IMR-90 (cell line): ENCODE measurements at places on chromosomes 2 and 18. TPM values are rescaled to one million over a fixed set of nuclear protein-coding genes. Genes with fewer than 3 reads are reported as not detected.

Gene ABCG8
- total RNA-seq: not detected in 2 replicates

Gene LBX2
- total RNA-seq: 0.18 and 0.56 TPM in 2 replicates

Gene AOX1
- 57.2 and 59.9 TPM in 2 replicates for total RNA-seq

DNA sequence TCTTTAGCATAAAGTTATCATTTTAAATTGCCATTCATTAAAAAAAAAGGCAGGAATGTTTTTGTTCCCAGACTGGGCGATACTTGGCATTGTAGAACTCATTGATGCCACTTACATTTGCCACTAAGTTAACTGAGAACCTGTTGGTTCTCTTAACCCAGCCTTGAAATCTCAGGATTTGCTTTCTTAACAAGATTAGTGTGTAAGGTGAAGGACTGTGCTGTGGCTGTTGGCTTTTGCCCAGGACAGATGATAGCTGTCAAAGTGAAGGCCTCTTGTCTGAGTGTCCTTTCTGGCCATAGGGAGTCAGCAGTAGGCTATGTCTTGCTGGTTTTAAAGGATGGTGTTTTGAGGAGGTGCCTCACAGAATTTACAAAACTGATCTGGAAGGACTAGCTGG lies 2.6 kb downstream of the DPYSL5 start:
- DNase-seq: no peak

Gene SLC4A5
- total RNA-seq: 0.18 TPM in 1 of 2 replicates, not detected in the other

DNA sequence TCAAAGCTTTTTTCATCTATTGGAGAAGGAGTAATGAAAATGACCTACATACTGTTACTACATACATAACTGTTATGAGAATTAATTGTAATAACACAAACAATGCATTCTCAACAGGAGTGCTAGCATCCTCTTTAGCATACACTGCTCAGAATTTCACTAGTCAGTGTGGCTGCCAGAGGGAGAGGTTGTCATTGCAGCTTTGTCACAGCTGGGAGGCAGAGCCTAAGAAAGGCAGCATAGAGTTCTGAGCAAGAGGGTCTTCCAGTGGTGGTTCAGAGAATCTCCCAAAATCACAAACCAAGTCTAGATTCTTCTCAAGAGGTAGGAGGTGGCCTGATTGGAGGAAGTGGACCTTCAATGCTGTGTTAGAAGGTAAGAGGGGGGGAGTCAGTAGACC lies 286.7 kb upstream of the CYRIA start:
- no peak for DNase-seq

Gene TMEM182
- total RNA-seq: 1.3 and 1.4 TPM in 2 replicates

DNA sequence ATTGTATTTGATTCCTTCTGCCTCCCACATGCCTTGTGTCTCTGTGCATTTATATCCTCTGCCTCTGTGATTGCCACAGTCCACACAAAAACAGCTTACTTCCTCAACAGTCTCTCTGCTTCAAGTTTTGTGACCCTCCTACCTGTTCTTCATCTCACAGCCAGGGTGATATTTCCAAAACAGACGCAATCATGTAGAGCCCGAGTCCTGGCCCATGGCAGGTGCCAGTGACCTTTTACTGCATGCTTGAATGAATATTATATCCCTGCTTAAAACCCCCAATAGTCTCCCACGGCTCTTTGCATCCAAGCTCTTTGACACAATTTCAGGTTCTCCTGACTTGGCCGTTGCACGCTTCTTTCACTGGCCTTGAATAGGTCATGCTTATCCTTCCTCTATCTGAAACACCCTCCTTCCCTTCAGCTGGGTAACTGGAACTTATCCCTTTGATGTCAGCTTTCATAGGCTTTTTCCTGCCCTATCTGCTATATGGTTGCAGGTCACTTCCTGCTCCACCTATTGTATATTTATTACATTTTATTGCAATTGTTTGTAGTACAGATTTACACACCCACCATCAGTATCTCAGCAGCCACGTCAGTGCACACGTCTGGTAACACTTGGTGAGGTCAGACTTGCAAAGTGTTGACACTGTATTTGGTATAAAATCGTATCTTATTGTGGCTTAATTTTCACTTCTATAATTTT lies 29.7 kb upstream of the IL1B start:
- DNase-seq: no peak

Gene NR4A2
- 0.72 and 2.8 TPM in 2 replicates for total RNA-seq

DNA sequence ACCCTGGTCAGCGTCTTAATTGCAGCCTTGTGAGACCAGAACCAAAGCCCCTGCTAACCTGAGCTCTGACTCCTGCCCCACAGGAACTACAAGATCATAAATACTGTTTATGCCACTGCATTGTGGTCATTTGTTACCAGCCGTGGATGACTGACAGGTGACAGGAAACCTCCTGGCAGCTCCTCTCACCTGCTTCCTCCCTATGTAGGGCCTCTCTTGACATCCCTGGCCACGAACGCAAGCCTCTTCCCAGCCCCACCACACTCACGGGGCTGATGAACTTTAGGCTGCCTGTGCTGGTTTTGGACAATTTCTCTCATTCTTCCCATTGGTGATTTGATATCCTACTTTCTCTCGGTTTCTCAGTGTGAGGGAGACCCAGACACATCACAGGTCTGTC lies 357.2 kb upstream of the MYT1L start:
- no peak for DNase-seq

DNA sequence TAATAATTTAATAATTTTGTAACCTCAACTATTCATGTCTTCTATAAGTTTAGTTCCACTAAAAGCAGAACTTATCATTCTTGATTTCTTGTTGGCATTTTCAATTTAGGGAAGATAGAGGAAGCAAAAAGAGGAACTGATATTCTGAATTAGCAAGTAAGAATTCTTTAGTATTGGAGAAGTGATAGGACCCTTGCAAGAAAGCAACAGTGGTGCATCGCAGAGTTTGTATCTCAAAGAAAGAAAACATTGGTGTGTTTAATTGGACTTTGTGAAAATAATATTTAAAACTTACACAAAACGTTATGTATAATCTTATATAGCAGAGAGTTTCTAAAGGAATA lies 36.5 kb upstream of the TNFRSF11A start:
- no peak for DNase-seq

DNA sequence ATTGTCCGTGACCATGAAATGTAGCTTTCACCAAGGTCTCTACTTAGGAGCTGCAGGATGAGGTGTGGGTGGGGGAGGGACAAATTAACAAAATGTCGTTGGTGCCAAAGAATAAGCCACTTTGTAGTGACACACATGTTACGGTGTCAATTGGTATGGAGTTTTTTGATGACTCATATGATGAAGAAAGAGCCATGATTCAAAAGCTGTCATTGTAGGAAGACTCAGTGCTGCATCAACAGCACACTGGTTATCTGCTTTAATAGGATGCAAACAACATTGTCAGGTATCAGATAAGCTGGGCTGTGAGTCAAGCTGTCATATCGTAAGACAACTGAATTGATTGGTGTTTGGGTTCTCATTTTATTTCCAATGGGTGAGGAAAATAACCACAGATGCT lies 36.6 kb upstream of the BOD1L2 start:
- no peak for DNase-seq

DNA sequence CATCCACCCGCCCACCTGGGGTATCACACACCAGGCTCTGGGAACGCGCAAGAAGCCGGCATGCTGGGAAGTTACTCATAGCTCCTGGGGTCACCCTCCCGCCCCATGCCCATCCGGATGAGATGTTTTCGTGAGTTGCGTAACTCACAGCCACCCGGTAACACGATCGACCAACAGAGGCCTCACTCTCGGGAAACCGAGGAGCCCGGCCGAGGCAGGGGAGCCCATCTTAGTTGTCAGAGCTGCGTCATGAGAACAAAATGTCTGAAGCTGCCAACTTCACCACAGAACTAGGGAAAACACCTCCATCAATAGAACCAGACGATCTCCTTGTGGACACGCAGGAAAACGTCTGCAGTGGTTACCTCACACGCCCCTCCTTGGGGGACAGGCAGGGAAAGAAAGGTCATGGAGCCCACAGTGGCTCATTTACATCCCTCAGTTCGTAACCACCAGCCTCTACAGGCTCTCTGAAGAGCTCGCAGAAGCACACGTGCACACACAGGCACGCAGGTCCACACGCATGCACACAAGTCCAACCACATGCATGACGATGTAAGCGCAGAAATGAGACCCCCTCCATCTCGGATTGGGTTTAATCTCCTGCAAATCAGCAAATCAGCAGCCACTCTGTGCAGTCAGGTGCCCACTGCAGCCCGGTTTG lies 26.2 kb downstream of the ADI1 start:
- peak; percentile 96 for DNase-seq

DNA sequence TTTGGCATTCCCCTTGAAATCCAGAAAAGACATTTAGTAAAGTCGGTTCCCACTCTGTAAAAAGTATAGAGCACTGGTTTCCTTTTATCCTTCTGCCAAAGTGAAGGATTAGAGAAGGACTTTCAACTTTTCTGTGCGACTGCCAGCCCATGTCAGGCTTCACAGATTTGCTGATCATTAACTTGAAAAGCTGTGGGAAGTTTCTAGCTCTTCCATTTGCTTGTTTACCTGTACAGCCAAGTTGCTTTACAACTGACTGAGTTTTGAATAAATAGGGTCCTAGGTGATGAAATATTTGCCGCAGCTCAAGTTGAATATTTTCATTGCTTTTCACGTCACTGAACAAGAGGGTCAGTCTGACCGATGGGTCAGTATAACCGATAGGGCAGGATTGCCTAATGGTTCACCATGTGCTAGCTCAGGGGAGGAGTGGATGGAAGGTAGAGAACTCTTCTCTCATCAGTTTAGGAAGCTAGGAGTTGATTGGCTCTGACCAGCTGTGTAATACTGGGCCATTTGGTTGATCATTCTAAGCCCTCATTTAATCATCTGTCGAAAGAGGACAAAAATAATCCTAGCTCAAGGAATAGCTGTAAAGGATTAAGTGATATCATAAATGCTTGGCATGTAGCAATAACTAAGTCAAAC lies 30.4 kb downstream of the UPP2 start:
- no peak for DNase-seq

Gene AQP12B
- total RNA-seq: not detected in 2 replicates

DNA sequence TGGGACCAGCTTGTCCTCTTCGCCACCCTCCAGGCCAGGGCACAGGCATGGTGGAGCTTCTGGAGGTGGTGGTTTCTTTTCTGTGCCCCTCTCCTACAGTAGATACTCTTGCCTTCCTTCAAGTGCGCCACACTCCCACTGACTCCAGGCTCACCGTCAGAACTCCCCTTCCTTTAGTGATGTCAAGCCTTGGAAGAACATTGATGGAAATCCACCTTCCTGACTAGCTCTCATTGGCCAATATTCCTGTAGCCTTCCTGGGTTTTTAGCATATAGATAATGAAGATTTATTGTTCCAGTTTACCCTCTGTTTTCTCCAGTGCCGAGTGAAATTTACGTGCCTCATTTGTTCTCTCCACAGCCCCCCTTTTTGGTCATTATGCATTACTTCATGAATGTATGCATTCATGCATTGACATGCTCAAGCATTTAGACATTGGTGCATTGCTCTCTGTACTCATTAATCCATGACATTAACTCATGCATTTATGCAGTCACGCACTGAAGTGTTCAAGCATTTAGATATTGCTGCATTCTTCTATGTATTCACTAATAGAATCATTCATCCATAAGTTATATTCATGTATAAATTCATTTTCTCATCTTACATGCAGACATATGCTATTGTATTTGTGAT lies 37.3 kb downstream of the PLB1 start:
- no peak for DNase-seq

DNA sequence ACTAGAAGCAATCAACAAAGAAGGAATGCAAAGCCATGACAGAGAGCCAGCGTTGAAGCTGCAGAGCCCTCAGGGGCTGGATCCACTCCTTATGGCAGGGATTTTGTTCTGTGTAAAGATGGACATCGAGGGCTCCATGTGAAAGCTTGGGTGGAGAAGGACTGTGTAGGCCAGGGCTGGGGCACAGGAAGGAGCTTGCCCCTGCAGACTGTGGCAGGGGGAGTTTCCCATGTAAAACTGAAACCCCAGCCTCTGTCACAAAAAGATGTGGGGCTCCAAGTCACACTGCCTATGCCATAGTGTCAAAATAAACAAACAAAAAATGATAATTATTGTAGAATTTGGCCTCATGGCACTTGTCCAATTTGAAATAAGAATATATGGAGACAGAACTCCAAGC lies 408.7 kb upstream of the HS6ST1 start:
- DNase-seq: no peak

Gene BBS5
- 1.4 and 1.9 TPM in 2 replicates for total RNA-seq

Gene GALNT5
- total RNA-seq: 63.3 and 73.6 TPM in 2 replicates

Gene VWA3B
- total RNA-seq: not detected in 2 replicates

DNA sequence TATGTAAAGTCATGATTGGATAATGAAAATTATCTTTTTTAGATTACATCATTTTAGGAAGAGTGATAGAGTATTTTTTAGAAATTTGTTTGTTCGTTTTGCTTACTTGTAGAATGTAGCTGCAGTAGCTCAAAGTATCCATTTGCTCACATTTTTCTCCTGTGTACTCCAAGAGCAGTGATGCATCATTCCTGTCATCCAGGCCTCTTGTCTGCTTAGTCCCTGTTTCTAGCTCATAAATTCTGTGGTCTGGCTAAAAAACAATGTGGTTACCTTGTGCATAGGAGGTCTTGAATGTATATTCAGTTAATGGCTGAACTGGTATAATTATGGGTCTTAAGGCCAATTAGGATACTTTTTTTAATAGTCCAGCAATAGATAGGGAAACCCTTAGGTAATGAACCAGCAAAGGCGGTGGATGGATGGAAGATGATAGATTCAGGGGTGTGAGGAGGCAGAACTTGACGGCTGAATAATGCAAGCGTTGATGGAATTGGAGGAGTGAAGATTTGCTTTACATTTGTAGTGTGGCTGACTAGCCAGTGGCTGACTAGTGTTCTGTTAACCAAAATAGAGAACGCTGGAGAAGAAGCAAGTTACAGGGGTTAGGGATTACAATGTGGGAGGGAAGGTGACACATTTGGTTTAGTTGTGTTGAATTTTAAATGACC lies 145.0 kb downstream of the ZNF407 start:
- peak; percentile 56 for DNase-seq

DNA sequence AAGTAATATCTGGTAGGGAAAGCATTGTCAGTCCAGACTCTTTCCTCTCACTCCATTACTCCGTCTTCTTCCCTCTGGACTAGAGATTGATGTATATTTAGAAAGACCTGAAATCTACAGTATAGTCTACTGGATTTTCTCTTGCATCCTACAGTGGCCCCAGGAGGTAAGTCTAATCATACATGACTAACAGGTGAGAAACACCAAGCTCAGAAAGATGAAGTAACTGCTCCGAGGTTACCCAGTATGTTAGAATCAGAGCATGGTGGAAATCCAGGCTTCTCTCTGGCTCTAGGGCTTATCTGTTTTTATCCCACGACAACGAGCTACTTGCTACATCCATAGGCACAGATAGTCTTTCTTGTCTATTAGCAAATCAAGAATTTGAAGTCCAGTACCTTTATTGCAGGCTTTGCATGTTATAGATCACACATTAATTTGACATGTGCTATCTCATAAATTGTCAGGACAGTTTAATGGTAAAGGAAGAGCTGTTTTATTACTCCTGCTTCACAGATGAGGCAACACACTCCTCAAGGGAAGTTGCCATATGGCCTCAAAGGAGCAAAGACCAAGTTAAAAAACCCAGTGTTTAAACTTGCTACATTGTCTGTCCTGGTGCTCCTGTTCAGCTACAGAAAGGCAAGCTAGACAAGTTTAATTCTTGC lies 484.3 kb downstream of the THSD7B start:
- no peak for DNase-seq

- DNase-seq: no peak
These were observed 43.0 kb downstream of the TWIST2 start for GRCh38 chr2:238890618-238891456.

- DNase-seq: no peak
These were observed 82.8 kb upstream of the KCTD1 start for GRCh38 chr18:26631135-26631534.

Gene SCTR
- not detected in 2 replicates for total RNA-seq

- peak; percentile 90 for DNase-seq
These were observed 262.4 kb downstream of the NBAS start for GRCh38 chr2:15298770-15299169.

Gene SLC30A3
- under 0.01 TPM in 1 of 2 replicates, not detected in the other for total RNA-seq

GRCh38 chr2:8548065-8548618 lies 133.7 kb upstream of the ID2 start:
- no peak for DNase-seq
